ENCODE measurements at places on chromosomes 5 and 9. TPM values are rescaled to one million over a fixed set of nuclear protein-coding genes. Genes with fewer than 3 reads are reported as not detected.

Gene ASS1
- 89.8 TPM for total RNA-seq

DNA sequence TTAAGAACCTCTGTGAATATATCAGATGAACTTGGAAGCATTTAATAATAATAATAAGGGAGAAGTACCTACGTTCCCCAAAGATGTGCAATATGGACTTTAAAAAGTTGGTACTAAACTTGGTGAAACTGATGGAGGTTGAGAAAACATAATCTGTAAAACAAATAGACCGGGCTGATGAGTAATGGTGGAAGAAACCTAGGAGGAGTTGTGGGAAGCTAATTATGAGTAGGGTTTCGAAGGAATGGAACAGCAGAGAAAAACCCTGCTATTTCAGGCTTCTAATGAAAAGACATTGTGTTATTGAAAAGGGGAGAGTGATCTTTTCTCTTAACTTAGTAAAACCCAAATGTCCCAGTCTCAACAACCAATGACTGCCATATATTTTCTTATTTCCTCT lies 229.3 kb downstream of the PCSK1 start:
- H3K4me3 ChIP-seq, result no peak overlapping the region
- DNase-seq, result no peak
- no peaks in the 10 kb centered on the region for H3K4me1 ChIP-seq
- H3K27ac ChIP-seq, result no peak overlapping the region
- no peaks in the 10 kb centered on the region for H3K27me3 ChIP-seq

Gene HSDL2
- total RNA-seq, result 46.4 TPM

Gene SLC1A1
- total RNA-seq, result 0.57 TPM

- no peak overlapping the region for H3K4me3 ChIP-seq
- no peak for DNase-seq
- peaks cover 14% of the 10 kb centered on the region for H3K4me1 ChIP-seq
- no peaks in the 10 kb centered on the region for H3K27me3 ChIP-seq
- H3K36me3 ChIP-seq, result peaks cover 14% of the 10 kb centered on the region
Measured at GRCh38 chr5:172668594-172669071, 27.6 kb downstream of the NEURL1B start.

DNA sequence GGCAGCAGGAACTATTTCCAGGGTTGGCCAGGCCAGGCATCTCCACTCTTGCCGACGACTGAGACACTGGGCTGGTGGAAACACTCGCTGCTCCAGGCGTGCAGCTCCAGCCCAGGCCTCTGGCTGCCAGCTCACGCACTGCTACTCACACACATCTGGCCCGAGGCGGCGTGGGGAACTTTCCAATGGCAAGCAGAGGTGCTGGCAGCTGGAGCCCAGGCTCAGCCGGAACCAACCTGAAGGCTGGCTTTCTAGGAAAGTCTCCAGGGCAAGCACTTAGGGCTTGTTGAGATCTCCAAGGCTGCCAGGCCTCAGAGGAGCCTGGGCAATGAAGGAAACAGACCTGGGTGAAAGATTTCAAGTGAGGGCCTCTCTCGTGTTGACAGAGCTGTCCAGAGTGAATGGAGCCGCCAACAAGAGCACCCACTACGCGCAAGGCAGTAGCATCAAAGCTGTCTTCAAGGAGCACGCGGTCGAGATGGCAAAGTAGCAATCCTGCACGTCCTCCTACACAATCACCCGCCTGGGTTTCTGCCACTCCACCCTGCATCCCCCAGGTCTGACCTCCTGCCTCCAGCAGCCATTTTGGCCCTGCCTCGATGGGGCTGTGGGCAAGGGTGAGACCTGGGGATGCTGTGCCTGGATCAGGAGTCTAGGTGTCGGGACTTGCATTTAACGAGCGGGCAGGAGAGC lies 14.4 kb downstream of the SH3PXD2B start:
- H3K4me3 ChIP-seq, result no peak overlapping the region
- no peaks in the 10 kb centered on the region for H3K27me3 ChIP-seq
- no peak for DNase-seq
- H3K36me3 ChIP-seq, result no peaks in the 10 kb centered on the region
- H3K27ac ChIP-seq, result peak overlapping the region; percentile 28

DNA sequence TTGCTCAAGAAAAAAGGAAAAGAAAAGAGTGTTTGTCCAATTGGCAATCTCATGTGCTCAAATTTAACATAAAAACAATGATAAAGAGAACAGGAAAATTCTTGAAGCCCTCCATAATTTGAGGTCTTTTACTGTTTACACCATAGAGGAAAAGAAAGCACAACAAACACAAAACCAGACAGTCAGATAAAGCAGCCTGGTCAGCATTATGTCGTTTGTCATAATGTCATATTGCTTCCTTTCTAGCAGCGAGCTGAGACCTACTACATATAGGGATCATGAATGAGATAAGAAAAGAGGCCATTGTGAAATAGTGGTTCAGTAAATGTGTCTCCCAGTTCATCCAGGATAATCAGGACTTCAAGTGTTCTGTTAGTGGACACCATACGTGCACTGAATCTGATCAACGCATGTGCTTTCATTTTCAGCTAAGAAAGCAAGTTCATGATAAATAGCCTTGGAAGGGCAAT lies 64.7 kb upstream of the SELENOP start:
- H3K27ac ChIP-seq, result no peak overlapping the region
- peaks cover 4% of the 10 kb centered on the region for H3K4me1 ChIP-seq
- H3K4me3 ChIP-seq, result no peak overlapping the region
- no peaks in the 10 kb centered on the region for H3K36me3 ChIP-seq
- H3K27me3 ChIP-seq, result no peaks in the 10 kb centered on the region
- peak; percentile 20 for DNase-seq

Gene TMEM215
- total RNA-seq, result not detected

Gene SVEP1
- total RNA-seq, result 2.8 TPM

DNA sequence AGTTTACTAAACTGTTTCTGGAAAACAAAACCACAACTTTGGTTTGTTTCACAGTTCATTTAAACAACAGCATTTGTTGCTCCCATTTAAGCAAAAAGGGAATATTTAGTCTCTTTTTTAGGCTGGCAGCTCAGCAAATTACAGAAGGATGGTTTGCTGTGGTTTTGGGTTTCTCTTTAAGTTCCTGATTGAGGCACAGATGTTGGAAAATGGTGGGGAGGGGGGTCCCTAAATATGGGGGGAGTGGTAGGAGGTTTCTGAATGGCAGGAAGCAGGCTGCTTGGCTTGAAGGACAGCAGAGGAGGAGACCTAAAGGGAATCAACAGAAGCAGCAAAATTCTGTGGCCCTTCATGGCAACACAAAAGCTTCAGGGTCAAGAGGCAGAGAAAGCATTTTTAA lies 263.4 kb downstream of the ZSWIM6 start:
- no peak for DNase-seq
- H3K27me3 ChIP-seq, result no peaks in the 10 kb centered on the region
- H3K36me3 ChIP-seq, result no peaks in the 10 kb centered on the region
- H3K4me1 ChIP-seq, result no peaks in the 10 kb centered on the region

DNA sequence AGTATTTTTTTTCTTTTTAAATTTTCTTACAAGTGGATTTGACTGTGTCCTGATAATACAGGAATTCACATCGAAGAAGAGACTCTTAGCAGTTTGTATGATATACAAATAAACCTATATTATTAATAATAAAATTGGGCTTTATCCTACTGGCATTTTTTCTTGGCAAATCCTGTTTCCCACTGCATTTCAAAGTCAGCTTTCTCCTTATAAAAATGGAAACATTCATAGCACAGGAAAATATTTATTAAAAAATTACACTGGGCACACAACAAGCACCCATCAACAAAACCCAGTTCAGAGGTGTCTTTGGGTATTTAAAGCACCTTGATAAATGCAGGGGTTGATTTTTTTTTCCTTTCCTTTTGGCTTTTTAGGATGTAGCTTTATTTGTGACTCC lies 200.9 kb downstream of the MEF2C start:
- no peaks in the 10 kb centered on the region for H3K4me1 ChIP-seq
- H3K4me3 ChIP-seq, result no peak overlapping the region
- H3K27ac ChIP-seq, result no peak overlapping the region
- peaks cover 100% of the 10 kb centered on the region for H3K27me3 ChIP-seq
- no peaks in the 10 kb centered on the region for H3K36me3 ChIP-seq
- DNase-seq, result no peak

Gene SAXO1
- total RNA-seq, result 0.06 TPM

DNA sequence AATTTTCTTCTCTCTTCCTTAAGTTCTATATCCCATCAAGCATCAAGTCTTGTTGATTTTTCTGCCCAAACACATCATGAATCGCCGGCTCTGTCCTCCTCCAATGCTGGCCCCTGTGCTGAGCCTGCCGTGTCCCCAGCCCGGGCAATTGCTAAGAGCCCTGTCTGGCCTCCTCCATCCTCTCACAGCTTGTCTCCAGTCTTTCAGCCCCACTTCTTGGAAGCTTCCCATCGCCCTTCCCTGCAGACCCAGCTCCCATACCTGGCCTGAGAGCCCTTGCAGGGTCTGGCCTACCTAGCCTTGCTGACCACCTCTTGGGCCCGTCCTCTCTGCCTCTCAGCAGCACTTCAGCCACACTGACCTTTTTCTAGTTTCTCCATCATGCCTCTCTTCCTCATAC lies 61.9 kb downstream of the COL15A1 start:
- no peak overlapping the region for H3K27ac ChIP-seq
- H3K27me3 ChIP-seq, result no peaks in the 10 kb centered on the region
- no peak overlapping the region for H3K4me3 ChIP-seq
- DNase-seq, result no peak
- no peaks in the 10 kb centered on the region for H3K36me3 ChIP-seq

Gene PCDHB16
- total RNA-seq, result 6.3 TPM

- no peaks in the 10 kb centered on the region for H3K36me3 ChIP-seq
- no peak overlapping the region for H3K27ac ChIP-seq
- no peak overlapping the region for H3K4me3 ChIP-seq
Measured at GRCh38 chr9:92098638-92099037, 16.6 kb downstream of the SPTLC1 start.

GRCh38 chr5:83353231-83353630 lies 118.3 kb upstream of the VCAN start:
- no peak overlapping the region for H3K4me3 ChIP-seq
- no peaks in the 10 kb centered on the region for H3K27me3 ChIP-seq
- DNase-seq, result no peak
- H3K4me1 ChIP-seq, result no peaks in the 10 kb centered on the region
- no peaks in the 10 kb centered on the region for H3K36me3 ChIP-seq

GRCh38 chr5:114176356-114176755 lies 185.5 kb upstream of the KCNN2 start:
- H3K4me3 ChIP-seq, result no peak overlapping the region
- no peaks in the 10 kb centered on the region for H3K27me3 ChIP-seq
- H3K27ac ChIP-seq, result no peak overlapping the region
- peak; percentile 46 for DNase-seq
- peaks cover 14% of the 10 kb centered on the region for H3K4me1 ChIP-seq

DNA sequence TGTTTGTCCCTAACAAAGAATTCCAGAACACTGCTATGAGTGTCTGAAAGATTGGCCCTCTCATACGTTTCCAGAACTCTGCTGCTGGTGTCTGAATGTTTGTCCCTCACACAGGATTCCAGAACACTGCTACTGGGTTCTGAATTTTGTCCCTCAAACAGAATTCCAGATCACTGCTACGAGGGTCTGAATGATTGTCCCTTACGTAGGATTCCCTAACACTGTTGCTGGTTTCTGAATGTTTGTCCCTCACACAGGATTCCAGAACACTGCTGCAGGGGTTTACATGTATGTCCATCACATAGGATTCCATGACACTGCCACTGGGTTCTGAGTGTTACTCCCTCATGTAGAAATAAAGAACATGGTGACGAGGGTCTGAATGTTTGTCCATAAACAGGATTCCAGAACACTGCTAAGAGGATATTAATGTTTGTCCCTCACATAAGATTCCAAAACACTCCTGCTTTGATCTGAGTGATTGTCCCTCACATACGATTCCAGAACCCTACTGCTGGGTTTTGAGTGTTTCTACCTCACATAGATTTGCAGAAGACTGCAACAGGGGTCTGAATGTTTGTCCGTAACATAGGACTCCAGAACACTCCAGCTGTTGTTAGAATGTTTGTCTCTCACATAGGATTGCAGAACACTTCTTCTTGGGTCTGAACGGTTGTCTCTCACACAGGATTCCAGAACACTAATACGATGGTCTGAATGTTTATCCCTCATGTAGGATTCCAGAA lies 214.4 kb downstream of the FOXD4L6 start:
- DNase-seq, result no peak
- no peaks in the 10 kb centered on the region for H3K4me1 ChIP-seq
- no peak overlapping the region for H3K27ac ChIP-seq
- no peaks in the 10 kb centered on the region for H3K36me3 ChIP-seq

GRCh38 chr5:173050791-173051190 lies 5.4 kb upstream of the CREBRF start:
- no peaks in the 10 kb centered on the region for H3K4me1 ChIP-seq
- no peak overlapping the region for H3K4me3 ChIP-seq
- no peaks in the 10 kb centered on the region for H3K27me3 ChIP-seq
- H3K36me3 ChIP-seq, result no peaks in the 10 kb centered on the region
